SHP77 treated with DMSO at 0.1 percent for 48 hours (cell line): ENCODE measurements at places on chromosomes 5 and 9.

- no peak for DNase-seq
These were observed 6.6 kb downstream of the OTULINL start for GRCh38 chr5:14588145-14588544.

- no peak for DNase-seq
These were observed 1.3 kb downstream of the TNPO1 start for GRCh38 chr5:72817671-72818266.

- no peak for DNase-seq
These were observed 48.9 kb upstream of the CACNA1B start for GRCh38 chr9:137828527-137829259.

GRCh38 chr5:59238126-59238902, 655.2 kb downstream of the PDE4D start:
- no peak for DNase-seq

- no peak for DNase-seq
These were observed 7.7 kb downstream of the RASGEF1C start for GRCh38 chr5:180201051-180201987.
